CD4-positive, alpha-beta T cell treated with Interleukin-12 subunit alpha and Interleukin-12 subunit beta, for 1 hour (primary cell): ENCODE measurements at places on chromosomes 1 and 21.

- DNase-seq = no peak
Observed at GRCh38 chr1:3620708-3621107, 4.1 kb upstream of the TPRG1L start.

DNA sequence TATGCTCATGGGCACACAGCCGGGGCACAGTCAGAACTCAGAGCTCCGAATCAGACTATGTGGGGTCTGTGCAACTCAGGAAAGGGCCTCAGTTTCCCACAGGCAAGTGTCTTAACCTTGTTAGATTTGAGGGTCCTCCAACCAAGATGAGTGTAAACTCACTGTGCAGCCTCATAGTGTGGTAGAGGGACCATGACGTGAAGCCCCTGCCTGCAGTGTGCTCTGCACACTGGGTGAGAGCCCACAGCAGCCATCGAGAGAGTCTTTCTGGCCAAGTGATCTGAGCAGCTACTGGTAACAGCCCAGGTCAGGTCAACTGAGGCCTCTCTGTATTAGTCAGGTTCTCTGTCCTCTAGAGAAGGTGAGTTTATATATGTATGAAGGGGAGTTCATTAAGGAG lies 592 bp upstream of the LYPD8 start:
- DNase-seq = no peak

DNA sequence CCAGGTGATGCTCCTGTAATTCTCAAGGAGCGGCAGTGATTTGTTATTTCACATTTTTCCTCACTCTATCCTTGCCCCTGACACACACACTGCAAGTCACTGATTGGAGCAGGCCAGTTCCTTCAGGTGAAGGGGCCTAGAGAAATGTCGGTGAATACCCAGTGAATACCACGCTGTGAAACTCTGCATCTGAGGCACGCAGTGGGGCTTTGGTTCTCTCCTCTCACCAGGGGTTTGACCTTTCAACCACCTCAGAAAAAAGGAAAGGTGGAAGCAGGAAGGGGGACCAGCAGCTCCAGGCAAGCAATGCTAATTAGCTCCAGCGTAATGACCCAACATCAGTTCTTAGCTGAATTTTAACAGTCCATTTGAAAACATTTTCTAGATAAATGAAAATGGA lies 532 bp upstream of the FAM177B start:
- DNase-seq = no peak

DNA sequence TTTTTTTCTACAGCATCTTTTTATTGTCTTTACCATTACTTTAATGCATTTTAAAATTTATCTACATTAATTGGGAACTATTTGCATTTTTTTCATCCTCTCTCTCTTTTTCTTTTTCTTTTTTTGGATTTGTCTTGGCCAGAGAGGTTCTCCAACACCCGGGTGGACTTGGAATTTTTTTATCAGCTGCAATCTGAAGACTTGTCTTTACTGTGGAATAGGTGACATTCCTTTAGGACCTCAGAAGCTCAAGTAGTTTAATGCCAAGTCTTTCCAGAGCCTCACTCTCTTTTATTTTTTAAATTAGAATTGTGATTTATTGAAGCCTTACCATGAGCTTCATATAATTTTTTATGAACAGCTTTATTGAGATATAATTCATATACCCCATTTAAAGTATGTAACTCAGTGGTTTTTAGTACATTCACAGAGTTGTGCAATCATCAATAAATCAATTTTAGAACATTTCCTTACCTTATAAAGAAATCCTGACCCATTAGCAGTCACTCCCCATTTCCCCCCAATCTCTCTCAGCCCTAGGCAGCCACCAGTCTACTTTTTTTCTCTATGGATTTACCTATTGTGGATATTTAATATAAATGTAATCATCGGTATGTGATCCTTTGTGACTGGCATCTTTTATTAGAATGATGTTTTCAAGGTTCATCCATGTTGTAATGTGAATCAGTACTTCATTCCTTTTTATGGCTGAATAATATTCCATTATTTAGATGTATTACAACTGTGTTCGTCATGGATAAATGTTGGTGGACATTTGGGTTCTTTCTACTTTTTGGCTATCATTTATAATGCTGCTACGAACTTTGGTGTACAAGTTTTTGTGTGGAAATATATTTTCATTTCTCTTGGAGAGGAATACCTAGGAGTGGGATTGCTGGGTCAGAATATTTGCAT lies 6.2 kb downstream of the TUFT1 start:
- no peak for DNase-seq

GRCh38 chr1:77834771-77835334 lies 53.6 kb upstream of the NEXN start:
- no peak for DNase-seq

- DNase-seq = no peak
Observed at GRCh38 chr1:233554037-233554436, 59.9 kb upstream of the KCNK1 start.

- no peak for DNase-seq
Observed at GRCh38 chr1:217274927-217275654, 355.8 kb downstream of the GPATCH2 start.

- DNase-seq = no peak
Observed at GRCh38 chr1:118243269-118243668, 58.2 kb upstream of the SPAG17 start.

- DNase-seq = no peak
Observed at GRCh38 chr1:200454425-200454824, 44.6 kb upstream of the ZNF281 start.

DNA sequence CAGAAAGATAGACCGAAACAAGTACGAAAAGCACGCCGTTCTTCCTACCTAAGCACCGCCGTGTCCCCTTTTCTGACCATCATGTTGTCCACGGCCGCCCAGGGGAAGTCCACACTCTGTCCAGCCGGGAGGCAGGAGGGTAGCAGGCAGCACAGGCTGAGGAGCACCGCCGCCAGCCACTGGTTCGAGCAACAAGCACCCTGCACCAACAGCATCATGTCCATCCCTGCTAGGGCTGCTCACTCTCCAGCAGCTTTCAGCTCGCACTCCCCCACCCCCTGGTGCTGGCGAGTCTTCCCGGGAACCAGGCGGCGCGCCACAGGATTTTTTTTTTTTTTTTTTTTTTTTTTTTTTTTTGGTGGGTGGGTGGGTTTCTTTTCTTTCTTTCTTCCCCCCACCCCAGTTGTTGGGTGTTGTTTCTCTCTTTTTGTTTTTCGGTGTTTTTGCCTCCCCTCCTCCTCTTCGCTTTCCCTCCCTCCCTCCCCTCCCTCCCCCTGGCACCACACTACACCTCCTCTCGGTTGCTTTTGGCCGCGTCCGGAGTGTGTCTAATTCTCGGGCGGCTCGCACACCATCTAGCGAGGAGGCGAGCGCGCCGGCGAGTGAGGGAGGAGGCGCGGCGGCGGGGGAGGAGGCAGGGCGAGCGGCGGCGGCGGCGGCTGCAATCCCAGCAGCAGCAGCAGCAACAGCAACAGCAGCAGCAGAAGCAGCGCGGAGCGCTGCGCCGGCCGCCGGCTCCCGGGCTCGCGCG lies at the start of gene NEGR1:
Gene NEGR1, minus strand, starts transcription at position 269 of the 751 bp plus-strand sequence.
- peak; percentile 60 for DNase-seq

GRCh38 chr1:36239941-36240637 lies 15.8 kb downstream of the THRAP3 start:
- no peak for DNase-seq

DNA sequence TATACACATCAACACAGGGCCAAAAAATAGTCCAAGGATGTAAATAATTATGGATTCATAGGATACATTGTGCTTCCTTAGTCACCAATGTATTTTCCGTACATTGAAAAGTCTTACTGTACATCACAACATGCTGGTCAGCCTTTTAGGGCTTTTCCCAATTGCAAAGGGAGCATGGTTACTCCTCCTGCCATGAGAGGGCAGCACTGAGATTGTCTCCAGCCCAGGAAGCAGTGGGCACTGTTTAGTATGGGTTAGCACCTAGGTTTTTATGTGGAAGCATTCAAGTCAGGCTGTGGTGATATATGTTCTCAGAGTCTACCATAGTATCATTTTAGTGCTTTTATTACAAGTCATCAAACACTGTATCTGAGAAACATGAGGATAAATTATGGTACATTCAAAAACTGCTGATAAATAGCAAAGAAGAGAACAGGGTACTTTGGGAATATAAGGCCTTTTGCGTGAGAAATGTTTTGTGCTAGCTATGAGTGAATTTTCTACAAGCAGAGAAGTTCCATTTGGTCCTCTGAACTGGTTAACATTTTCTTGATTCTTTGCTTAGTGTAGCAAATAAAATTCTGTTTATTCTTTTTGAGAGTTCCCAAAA lies 34.0 kb downstream of the ST6GALNAC5 start:
- peak; percentile 38 for DNase-seq

DNA sequence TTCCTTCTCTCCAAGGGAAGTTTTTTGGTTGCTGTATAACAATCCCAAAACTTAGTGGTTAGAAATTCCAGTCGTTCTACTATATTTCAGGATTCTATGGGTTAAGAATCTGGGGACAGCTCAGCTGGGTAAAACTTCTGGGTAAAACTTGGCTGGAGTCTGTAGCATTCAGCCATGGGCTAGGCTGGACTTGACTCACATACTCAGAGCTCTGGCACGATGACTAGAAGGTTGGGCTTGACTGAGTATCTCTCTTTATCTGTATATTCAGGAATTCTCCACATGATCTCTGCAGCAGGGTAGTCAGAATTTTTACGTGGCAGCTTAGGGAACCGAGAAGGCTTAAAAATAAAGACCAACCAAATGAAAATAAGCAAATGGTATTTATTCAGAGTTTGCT lies 28.2 kb upstream of the HRNR start:
- no peak for DNase-seq

DNA sequence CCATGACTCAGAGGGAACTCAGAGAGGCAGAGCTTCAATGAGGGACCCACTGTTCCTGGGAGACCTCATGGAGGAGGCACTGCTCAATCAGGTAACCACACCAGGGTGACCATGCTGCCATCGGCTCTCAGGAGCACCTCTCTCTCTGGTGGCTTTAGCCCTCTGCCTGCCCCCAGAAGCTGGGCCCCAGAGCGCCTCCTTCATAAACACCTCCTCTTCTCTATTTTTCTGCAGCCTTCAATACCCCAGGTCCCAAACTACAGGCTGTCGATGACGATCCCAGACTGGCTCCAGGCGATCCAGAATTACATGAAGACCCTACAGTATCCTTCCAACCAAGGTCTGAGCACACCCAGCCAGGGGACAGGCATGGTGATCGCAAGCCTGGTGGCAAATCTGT lies 10.6 kb downstream of the VASH2 start:
- no peak for DNase-seq

GRCh38 chr1:199693724-199694123 lies 333.8 kb upstream of the NR5A2 start:
- no peak for DNase-seq

DNA sequence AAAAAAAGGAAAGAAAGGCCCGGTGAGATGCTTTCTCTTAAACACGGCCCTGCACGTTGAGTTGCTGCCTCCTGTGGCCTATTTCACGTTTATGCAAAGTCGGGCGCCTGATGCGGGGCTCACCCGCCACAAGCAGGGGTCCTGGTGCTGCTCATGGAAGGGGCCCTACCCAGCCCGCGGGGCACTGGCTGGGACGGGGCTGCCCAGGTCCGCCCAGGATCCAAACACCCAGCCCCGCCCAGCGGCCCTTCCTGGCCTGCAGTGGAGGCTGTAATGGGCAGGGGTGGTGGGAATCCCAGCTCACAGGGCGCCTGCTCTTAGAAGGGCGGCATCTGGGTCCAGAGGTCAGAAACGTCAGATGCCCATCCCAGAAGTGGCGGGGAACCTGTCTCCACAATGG lies 1.6 kb downstream of the COL6A2 start:
- DNase-seq = no peak

- no peak for DNase-seq
Observed at GRCh38 chr1:51733793-51734522, 117.1 kb downstream of the OSBPL9 start.

DNA sequence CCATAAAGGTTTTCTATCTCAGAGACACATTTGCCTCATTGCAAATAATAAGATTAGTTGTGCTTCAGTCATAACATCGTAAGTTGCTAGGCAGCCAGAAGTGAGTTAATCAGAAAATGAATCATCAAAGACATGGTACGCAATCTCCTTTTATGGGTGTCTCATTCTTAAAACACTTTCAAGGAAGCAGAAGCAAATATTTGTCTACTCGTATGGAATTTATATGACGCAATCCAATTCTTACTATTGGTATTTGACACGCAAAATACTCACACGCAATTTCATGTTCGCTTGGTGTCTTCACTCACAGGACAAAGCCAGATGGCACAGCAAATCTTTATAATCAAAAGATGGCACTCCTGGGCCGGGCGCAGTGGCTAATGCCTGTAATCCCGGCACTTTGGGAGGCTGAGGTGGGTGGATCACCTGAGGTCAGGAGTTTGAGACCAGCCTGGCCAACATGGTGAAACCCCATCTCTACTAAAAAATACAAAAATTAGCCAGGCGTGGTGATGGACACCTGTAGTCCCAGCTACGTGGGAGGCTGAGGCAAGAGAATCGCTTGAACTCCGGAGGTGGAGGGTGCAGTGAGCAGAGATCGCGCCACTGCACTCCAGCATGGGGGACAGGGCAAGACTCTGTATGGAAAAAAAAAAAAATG lies 56.4 kb downstream of the HLCS start:
- no peak for DNase-seq

DNA sequence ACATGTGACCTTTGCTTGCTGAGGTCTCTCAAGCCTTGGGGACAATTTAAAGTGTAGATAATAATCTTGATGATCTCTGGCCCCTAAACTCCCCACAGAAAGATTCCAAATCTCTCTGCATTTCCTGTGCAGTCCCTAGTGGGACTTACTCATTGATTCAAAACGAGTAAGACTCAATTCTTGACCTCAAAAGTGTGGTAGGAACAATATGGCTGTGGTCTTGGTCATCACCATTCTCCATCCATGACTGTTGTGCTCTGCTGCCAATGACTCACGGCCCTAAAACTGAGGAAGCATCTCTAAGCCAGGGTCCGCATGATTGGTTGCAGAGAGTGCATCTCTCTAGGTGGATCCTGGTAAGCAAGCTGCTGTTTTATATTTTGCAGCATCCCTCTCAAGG lies 268.0 kb downstream of the PTGER3 start:
- DNase-seq = no peak

DNA sequence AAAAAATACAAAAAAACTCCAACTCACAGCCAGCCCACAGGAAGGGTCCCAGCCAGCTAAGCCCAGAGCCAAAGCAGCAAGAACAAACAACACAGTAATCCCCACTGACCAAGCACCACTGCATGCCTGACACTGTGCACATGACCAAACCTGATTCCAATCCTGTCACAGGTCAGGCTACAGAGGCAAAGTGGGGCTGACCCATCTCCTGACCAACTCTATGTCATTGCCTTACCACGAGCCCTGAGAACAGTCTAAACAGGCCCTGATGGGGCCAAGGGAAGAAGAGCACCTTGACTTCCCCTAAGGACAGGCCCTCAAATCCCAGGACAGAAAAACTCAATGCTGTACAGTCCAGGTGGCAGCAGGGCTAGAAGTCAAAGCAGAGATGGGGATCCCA lies 2.4 kb downstream of the LSS start:
- no peak for DNase-seq

- DNase-seq = no peak
Observed at GRCh38 chr1:56156971-56157876, 422.1 kb downstream of the PLPP3 start.

DNA sequence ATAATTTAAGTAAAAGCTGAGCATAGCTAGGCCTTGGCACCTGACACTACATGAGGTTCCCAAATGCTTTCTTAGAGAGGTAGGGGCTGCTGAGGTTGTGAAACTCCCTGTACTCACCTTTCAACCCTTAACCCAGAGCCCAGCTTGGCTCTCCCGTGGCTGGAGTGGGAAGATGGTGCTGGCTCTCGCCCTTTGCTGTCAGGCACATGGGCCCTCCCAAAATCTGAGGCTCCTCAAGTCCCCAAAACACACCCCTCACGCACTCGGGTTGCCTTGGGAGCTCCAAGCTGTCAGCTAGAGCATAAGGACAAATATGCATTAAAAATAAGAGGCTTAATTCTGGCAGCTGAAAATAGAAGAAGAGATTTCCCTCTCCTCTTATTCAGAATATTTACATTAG lies 46.7 kb upstream of the PLPPR4 start:
- no peak for DNase-seq
